ENCODE measurements at places on chromosomes 5 and 9.

DNA sequence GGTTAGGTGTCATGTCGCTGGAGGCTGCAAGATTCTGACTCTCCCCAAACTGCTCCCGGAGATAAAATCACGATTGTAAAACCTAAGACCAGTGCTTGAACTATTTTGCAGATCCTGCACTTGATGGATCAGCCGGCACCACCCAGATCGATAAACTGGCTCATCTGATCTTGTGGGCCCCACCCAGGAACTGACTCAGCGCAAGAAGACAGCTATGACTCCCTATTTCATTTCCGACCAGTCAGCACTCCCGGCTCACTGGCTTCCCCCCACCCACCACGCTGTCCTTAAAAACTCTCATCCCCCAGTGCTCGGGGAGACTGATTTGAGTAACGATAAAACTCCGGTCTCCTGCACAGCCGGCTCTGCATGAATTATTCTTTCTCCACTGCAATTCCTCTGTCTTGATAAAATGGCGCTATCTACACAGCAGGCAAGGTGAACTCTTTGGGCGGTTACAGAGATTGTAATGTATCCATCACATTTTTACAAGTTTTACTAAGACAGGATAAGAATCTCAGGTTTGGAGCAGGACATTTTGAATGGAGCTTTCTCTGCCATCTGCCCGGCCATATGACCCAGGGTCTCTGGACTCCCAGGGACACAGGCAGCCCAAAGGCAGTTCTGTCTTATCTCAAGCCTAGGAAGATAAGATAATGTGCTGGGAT, 10.6 kb upstream of the PPP1R26 start:
- DNase-seq: peak; percentile 48

DNA sequence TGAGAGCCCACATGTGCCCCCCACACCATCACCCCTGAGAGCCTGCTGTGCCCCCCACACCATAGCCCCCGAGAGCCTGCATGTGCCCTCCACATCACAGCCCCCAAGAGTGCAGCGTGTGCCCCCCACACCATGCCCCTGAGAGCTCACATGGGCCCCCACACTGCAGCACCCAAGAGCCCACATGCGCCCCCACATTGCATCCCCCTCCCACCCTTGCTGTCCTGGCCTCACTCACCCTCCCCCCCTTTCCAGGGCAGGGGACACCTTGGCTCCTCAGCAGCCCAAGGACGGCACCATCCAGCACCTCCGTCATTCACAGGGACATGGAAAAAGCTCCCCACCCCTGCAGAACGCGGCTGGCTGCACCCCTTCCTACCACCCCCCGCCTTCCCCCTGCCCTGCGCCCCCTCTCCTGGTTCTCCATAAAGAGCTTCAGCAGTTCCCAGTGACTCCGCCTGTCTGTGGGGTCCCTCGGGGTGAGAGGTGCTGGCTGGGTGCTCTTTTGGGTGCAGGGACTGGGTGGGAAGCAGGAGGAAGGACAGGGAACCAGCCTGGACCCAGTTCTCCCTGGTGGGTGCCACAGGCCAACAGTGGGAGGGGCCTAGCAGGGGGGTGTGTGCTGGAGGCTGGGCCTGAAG, 5.0 kb downstream of the LCN1 start:
- DNase-seq: no peak

GRCh38 chr9:77839459-77840140, 191.5 kb upstream of the GNA14 start:
- DNase-seq: peak; percentile 83

GRCh38 chr5:134051305-134051704, 46.5 kb upstream of the VDAC1 start:
- peak; percentile 25 for DNase-seq

DNA sequence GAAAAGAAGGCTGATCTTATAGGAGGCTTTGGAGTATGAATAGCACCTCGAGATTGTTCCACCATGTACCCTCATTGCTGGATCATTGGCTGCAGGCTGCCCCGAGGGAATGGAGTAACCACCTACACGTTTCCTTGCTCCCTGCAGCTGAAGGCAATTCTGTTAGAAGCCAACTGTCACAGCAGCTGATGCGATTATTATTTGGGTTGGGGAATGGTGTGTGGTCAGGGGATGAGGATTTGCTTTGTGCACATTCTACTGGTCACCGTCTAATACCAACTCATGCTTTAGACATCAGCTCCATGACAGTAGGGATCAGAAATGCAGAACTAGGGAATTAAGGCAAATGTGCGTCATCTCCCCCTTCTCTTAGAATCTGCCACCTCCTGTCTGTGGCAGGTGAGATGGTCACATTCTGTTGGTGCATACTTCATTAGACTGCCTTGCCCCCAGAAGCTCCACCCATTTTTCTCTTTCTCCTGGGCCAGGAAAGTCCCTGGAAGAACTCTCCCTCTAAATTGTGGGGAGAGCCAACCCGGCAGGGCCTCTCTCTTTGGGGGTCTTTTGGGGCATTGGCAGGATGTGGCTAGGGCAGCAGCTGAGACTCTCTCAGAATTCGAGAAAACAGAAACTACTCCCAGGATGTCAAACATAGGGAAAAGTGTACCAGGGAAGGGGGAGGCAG, 32.8 kb downstream of the NEUROG1 start:
- no peak for DNase-seq

- no peak for DNase-seq
Measured at GRCh38 chr5:62333250-62333794, 27.3 kb downstream of the KIF2A start.

DNA sequence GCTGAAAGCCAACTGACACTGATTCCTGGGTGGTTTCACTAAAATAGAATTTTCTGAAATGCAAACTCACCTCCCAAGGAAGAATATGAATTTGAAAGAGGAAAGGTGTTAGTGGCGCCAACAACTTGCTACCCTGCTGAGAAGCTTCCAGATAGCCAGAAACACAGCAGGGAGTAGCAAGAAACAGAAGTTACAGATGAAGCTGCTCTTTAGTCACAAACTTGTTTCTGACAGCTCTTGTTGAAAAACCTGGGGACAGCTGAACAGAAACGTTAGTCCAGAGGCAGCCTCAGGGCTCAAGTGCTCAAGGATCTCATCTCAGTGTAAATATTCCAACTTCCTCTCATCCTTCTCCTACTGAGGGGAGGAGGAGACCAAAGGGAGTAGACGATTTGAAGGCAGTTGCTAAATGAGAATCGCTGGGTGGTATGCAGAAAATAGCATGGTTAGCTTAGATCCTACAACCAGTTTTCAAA, 184.1 kb downstream of the PDE4D start:
- DNase-seq: no peak

- no peak for DNase-seq
Measured at GRCh38 chr5:96664669-96665068, 2.5 kb downstream of the CAST start.

DNA sequence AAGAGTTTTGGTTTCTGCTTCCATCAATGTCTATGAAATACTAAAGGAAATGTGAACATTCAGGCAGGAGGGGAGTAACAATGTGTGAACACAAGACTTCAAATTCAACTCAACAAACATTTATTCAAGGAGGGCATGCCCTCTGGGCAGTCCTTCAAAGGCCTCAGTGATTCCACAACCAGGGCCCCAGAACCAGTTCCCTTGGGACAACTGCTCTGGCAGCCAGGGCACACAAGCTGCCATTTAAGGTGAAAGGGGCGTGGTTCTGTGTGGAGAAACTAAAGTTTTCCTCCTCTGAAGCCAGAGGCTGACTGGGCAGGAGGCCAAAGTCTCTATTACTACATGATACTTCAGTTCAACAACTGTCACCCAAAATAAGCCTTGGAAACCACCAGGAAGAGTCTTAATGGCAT, 3.2 kb downstream of the RBM18 start:
- peak; percentile 82 for DNase-seq

GRCh38 chr5:32777222-32777621, 66.1 kb downstream of the NPR3 start:
- no peak for DNase-seq

GRCh38 chr5:166340039-166340438, 1951.4 kb upstream of the WWC1 start:
- no peak for DNase-seq

- peak; percentile 82 for DNase-seq
Measured at GRCh38 chr5:178130576-178131445, at the start of gene RMND5B. Gene RMND5B (plus strand): TSS chr5:178131014. CDS start chr5:178138120, 7,106 bp downstream.

DNA sequence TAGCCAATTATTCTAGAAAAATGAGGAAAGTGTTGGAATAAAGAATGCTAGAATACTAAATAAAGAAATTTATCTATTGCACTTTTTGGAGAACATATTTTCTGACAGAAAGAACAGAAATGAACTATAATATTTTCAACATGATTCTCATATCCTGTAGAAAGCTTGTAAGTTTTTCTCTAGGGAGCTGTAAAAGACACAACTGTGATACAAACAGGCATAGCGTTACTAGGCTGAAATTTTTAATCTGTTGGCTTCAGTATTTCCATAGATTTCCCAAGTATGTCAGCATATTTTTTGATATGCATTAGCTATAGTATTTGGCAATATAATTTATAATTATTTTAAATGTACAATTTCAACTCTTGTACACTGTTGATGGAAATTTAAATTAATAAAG, 31.3 kb downstream of the ANXA1 start:
- DNase-seq: no peak

DNA sequence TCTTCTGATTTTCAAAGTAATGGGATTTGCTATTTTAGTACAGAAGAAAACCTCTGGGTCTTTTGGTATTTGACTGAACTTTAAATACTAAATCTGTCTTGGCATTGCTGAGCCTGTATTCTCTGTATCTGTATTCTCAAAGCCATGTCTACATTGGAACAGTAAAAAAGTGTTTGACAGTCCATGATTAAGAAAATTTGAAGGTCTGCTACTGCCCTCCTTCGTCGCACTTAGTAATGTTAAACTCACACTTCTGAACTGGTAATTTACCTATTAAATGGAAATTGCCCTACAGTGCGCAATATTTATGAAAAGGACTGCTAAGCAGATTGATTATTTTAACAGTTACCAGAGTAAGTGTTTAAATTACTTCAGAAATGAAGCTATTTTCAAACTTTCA, 165.7 kb upstream of the SMC2 start:
- no peak for DNase-seq

DNA sequence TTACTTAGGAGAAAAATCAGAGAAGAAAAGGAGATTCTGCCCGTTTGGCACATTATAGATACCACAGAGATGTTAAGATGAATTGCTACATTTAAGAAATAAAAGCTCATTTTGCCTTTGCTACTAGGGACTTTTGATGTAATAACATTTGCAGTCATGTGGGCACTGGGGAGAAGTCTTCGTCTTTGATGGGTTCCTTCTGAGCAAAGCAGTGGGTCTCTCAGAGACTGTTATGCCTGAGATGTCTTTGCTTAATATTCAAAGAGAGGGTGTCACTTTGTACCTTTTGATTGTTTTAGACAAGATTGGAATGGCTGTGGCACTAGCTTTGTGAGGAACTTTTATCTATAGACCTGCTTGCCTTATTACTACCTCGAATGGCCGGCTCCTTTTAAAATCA, 25.0 kb downstream of the SLC25A25 start:
- no peak for DNase-seq

GRCh38 chr9:112166176-112167140, 8.6 kb downstream of the SUSD1 start:
- peak; percentile 84 for DNase-seq

DNA sequence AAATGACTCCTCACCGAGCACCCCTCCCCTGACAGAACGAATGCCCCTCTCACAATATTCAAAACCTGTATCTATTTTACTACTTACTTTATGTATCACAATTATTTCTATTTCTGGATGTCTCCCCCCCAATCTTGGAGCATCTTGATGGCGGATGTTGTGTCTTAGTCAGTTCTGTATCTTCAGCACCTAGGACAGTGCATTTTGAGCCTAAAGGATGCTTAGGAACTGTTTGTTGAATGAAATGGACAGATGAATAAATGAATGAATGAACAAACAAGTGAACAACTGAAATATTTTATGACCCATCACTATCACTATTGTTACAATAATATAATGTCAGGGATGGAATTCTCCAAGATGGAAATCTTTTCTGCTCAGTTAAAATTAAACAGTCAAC, 295.7 kb downstream of the DNAH5 start:
- no peak for DNase-seq

GRCh38 chr5:150542933-150543445, 35.1 kb downstream of the NDST1 start:
- DNase-seq: no peak

DNA sequence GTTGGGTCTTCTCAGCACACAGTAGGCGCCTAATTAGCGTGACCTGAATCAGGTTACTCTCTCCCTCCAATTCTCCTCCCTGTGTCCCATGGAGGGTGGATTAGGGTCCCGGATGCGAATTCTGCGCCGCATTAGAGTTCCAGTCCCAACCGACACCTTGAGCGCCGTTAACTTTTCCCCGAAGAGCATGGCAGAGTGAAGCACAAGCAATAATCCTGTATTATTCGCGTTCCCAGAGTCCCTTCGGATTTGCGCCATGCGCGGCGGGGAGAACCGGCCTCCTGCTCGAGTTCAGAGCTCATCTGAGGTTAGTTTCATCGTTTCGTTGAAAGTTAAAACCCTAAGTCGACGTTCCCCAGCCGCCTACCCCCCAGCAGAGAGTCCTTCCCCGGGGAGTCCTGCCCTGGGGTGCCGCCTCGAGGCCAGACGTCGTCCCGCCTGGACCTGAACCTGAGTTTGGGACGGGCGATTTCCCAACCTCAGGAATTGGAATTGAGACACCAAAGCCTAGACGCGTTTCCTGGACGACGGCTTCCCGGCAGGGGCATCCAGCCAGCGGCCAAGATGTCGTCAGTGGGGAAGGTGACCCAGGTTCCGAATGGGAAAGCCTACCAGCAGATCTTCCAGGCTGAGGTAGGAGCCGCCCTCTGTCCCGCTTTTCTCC, at the start of gene CCDC180:
Gene CCDC180, plus strand, starts transcription at position 160 of the 664 bp plus-strand sequence. Its CDS starts 405 bp downstream, at position 565.
- peak; percentile 41 for DNase-seq

DNA sequence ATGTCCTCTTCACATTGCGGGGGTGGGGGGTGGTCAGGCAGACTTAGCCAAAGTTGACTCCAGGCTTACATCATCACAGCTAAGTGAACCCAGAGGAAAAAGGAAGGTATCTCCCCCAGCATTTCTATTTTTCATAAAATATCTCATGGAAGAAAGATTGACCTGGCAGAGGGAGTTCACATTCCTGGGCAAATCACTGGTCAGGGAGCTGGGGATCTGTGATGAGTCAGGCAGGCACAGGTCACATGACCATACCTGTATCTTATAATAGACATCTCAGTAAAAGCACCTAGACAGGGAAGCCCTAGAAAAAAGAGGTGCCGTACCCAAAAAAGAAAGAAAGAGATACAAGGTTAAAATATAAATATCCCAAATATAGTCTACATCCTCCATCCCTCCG, 57.3 kb upstream of the WWC1 start:
- DNase-seq: no peak

GRCh38 chr9:122113574-122113973, 20.5 kb upstream of the TTLL11 start:
- no peak for DNase-seq

- DNase-seq: no peak
Measured at GRCh38 chr9:99069075-99069474, 35.8 kb upstream of the TGFBR1 start.

DNA sequence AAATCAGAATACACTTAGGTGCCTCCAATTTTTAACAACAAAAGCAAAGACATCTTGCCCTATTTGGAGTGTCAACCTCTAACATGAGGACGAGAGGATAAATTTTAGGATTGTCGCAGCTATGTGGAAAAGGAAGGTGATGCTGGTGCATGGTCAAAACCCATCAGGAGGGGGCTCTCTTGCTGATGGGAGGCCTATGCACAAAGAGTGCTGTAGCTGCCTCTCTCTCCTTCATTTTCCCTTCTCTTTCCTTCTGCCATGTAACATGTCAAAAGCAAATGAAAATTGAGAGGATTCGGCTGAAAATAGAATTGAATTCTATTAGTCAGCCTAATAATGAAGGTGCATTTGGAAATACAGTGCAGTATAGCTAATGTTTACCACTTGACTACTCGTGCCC, 578.7 kb upstream of the ZNF462 start:
- DNase-seq: no peak

- peak; percentile 30 for DNase-seq
Measured at GRCh38 chr5:67773411-67774266, 441.9 kb upstream of the PIK3R1 start.
